ENCODE measurements at places on chromosomes 5 and 9.

GRCh38 chr5:473551-474192 is 30.7 kb downstream of the EXOC3 start:
- DNase-seq: no peak

DNA sequence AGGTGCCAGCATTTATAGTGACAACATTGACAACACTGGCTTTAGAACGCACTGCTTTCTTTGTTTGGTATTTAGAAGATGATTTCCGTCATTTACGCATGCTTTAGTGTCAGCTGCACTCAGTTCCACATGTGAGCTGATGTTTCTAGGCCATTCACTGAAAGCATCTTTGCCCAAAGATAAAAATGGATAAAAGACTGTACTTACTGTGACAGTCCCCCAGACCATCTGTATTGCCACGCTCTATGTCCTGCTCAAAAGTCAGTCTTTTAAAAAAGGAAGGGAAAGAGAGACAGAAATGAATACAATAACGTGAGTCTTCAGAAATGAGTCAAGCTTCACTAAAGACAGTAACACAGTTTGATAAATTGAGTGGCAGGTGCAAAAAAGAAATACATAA is 99.3 kb downstream of the SEMA6A start:
- DNase-seq: no peak

GRCh38 chr5:79743846-79744605 is 54.4 kb downstream of the CMYA5 start:
- DNase-seq: no peak

DNA sequence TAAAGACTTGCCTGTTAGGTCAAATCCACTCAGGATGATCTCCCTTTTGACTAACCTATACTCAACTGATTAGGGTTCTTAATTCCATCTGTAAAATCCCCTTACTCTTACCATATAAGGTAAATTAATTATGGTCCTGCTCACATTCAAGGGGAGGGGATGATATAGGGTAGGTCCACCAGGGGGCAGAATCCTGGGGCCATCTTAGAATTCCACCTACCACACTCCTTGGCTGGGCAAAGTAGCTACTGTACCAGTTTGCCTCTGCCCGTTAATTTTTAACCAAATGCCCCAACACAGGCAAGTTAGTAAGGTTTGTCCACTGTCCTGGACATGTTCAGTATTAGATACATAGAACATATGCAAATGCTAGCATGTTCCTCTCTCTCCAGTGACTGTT is 262.4 kb downstream of the SEMA5A start:
- DNase-seq: no peak

DNA sequence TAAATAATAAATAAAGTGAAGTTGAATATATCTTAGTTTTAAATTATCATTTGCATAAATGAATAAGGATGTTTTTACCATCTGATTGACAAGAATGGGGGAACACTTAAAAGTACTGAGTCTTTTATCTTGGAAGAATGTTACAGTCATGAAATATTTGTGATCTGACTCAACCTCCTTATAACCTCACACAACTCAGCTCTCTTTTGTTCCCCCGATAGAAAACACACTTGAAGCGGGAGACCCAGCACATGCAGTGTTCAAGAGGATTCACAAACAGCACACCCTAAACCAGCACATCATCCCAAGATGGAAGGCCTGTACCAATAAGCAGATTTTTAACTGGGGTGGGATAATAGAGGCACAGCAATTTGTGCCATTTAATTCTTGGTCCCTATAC is 15.5 kb downstream of the BAAT start:
- no peak for DNase-seq
